ENCODE measurements at places on chromosomes 5 and 9.

DNA sequence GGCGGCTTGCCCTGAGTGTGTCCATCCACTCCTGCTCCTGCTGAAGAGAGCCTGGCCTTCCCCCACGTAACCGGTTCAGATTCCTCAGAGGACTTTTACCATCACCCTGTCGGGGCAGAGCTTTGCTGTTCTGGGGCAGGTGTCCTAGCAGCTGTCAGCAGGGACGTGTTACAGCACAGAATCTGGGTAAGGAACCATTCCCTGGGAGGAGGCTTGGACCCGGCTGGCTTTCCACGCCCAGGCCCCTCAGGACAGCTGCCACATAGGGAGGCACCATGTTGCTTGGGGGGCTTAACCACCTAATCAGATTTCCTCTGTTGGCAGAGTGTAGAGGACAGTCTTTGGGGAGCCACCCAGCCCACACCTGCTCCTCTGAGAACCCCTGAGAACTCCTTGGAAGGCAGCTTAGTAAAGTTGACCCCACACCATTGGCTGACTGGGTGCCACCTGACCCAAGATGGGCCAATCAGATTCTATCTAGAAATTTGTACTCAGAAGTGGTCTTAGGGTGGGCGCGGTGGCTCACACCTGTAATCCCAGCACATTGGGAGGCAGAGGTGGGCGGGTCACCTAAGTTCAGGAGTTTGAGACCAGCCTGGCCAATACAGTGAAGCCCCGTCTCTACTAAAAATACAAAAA lies 23.3 kb upstream of the EEIG1 start:
- H3K27ac ChIP-seq: no peak overlapping the region
- H3K4me3 ChIP-seq: no peak overlapping the region
- DNase-seq: no peak
- peaks cover 18% of the 10 kb centered on the region for H3K4me1 ChIP-seq

DNA sequence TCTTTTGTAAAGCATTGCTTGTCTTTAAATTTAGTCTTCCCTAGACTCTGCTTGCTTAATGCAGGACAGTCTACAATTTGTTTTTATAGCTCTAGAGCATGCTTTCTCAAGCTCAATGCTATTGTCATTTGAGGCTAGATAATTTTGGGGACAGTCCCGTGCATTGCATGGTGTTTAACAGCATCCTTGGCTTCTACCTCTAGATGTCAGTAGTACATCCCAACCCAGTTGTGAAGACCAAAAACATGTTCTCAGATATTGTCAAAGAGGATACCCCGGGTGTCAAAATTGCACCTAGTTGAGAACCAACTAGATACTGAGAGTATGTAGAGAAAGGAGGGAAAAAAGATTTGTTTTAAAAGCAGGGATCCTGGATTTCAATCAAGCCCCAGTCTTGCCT lies 277.5 kb downstream of the CEMIP2 start:
- no peak overlapping the region for H3K4me3 ChIP-seq
- H3K36me3 ChIP-seq: no peaks in the 10 kb centered on the region
- no peaks in the 10 kb centered on the region for H3K27me3 ChIP-seq
- H3K4me1 ChIP-seq: no peaks in the 10 kb centered on the region
- DNase-seq: no peak

- H3K27ac ChIP-seq: no peak overlapping the region
- H3K27me3 ChIP-seq: no peaks in the 10 kb centered on the region
Measured at GRCh38 chr9:3845549-3845948, 319.7 kb upstream of the RFX3 start.

GRCh38 chr5:127886-128285 lies 35.9 kb downstream of the PLEKHG4B start:
- no peak overlapping the region for H3K27ac ChIP-seq
- H3K27me3 ChIP-seq: no peaks in the 10 kb centered on the region
- H3K4me1 ChIP-seq: peaks cover 3% of the 10 kb centered on the region
- DNase-seq: no peak
- no peak overlapping the region for H3K4me3 ChIP-seq
- peaks cover 10% of the 10 kb centered on the region for H3K36me3 ChIP-seq

- no peak overlapping the region for H3K27ac ChIP-seq
- H3K4me3 ChIP-seq: no peak overlapping the region
- DNase-seq: no peak
- peaks cover 8% of the 10 kb centered on the region for H3K36me3 ChIP-seq
- H3K4me1 ChIP-seq: no peaks in the 10 kb centered on the region
Measured at GRCh38 chr5:177194268-177194667, 60.7 kb downstream of the NSD1 start.

DNA sequence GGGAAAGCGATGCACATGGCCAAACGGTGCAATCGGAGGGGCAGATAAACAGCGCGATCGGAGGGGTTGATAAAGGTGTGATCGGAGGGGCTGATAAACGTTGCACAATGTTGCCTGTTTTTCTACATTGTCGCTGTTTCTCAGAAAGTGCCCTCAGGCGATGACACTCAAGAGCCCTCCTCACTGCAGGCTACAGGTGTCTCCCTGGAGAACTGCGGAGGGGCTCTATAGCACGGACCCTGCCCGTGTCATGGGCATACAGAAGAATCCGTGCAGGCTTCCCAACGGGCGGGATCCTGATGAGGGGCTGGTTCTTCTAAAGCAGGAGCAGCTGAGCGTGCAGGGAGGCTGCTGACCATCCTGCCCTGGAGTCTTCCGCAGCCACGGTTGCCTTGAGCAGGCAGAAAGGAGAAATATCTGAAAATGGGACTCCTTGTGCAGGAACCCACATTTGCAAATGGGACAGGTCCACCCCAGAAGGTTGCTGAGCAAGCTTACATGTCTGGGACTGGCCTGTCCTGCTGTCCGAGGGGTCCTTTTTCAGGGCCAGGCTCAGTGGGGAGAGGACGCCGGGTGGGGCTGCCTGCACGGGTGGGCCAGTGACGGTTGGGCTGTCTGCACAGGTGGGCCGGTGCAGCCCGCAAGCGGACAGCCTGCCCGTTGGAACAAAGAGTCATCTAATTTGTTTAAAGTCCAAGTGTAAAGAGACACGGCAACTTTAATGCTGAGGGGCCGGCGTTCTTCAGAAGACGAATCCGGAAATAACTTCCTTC lies 25.1 kb upstream of the LPCAT1 start:
- no peaks in the 10 kb centered on the region for H3K36me3 ChIP-seq
- no peak for DNase-seq
- H3K27ac ChIP-seq: no peak overlapping the region
- no peaks in the 10 kb centered on the region for H3K27me3 ChIP-seq
- no peak overlapping the region for H3K4me3 ChIP-seq
- peaks cover 15% of the 10 kb centered on the region for H3K4me1 ChIP-seq

DNA sequence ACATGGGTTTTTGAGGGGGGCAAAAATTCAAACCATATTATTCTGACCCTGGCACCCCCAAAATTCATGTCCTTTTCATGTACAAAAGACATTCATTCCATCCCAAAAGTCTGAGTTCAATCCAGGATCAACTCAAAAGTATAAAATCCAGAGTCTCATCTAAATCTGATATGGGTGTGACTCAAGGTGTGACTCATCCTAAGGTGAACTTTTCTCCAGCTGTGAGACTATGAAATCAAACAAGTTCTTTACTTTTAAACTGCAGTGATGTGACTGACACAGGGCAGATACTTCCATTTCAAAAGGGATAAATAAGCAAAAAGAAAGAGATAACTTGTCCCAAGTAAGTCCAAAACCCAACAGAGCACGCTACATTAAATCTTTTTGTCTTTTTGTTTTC lies 20.6 kb upstream of the CYLC2 start:
- no peaks in the 10 kb centered on the region for H3K4me1 ChIP-seq
- H3K27me3 ChIP-seq: no peaks in the 10 kb centered on the region
- DNase-seq: no peak
- no peaks in the 10 kb centered on the region for H3K36me3 ChIP-seq
- H3K27ac ChIP-seq: no peak overlapping the region

DNA sequence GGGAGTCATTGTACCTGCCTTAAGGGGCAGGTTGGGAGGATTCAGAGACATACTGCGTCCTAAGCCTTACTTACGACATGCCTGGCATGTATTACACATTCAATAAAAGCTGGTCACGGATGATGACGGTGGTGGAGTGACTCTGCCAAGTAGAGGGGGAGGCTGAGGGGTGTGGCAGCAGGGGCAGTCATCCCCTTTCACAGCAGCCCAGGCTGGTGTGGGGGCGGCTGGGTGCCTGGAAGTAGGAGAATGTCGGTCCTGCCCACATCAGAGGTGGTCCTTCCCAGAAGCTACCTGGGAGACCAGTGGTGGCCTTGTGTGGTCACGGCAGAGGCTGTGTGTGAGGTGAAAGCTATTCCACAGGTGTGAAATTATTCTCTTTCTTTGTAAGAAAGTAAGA lies 8.9 kb downstream of the ZBTB34 start:
- no peak for DNase-seq
- H3K4me1 ChIP-seq: peaks cover 1% of the 10 kb centered on the region
- H3K27ac ChIP-seq: no peak overlapping the region

- H3K27me3 ChIP-seq: no peaks in the 10 kb centered on the region
- H3K4me3 ChIP-seq: no peak overlapping the region
Measured at GRCh38 chr5:54440456-54440893, 15.0 kb upstream of the HSPB3 start.

GRCh38 chr5:167767795-167768194 lies 523.6 kb upstream of the WWC1 start:
- peaks cover 2% of the 10 kb centered on the region for H3K4me1 ChIP-seq
- DNase-seq: no peak
- H3K27ac ChIP-seq: no peak overlapping the region
- H3K27me3 ChIP-seq: no peaks in the 10 kb centered on the region

DNA sequence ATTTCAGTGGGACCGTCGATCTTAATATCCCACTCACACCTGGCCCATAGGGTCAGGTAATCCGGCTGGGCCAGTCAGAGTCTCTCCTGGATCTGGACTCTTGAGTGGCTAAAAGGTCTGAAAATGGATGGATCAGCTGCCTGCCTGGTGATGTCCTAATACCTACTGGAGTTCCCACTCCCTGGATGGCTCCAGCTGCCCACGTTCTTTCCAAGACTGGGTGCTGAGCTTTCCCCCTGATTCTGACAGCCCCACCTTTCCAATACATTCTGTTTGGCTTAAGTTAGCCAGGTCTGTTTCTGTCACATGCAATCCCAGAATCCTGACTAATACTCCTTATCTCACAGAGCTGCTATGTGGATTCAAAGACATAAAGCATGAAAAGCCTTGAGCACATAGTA lies 10.2 kb downstream of the SH3PXD2B start:
- peaks cover 3% of the 10 kb centered on the region for H3K4me1 ChIP-seq
- H3K36me3 ChIP-seq: peaks cover 51% of the 10 kb centered on the region
- no peak for DNase-seq
- H3K27me3 ChIP-seq: no peaks in the 10 kb centered on the region
- no peak overlapping the region for H3K27ac ChIP-seq
- H3K4me3 ChIP-seq: no peak overlapping the region

DNA sequence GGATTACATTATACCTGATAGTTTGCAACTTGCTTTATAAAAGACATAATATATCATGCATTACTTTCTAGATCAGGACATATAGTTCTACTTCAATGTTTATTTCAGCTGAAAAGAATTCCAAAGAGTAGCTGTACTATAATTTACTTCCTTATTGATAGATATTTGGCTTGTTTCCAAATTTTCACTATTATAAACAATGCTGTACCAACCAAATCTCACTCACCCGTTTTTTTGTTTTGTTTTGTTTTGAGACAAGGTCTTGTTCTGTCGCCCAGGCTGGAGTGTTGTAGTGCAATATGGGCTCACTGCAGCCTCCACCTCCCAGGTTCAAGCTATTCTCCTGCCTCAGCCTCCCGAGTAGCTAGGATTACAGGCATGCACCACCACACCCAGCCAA lies 132.7 kb downstream of the GNAQ start:
- H3K4me1 ChIP-seq: no peaks in the 10 kb centered on the region
- H3K27ac ChIP-seq: no peak overlapping the region
- H3K27me3 ChIP-seq: no peaks in the 10 kb centered on the region
- DNase-seq: no peak

GRCh38 chr9:69671311-69671878 lies 776 bp downstream of the APBA1 start:
- peak overlapping the region; percentile 63 for H3K4me3 ChIP-seq
- H3K36me3 ChIP-seq: no peaks in the 10 kb centered on the region
- peaks cover 4% of the 10 kb centered on the region for H3K4me1 ChIP-seq
- peaks cover 33% of the 10 kb centered on the region for H3K27me3 ChIP-seq

DNA sequence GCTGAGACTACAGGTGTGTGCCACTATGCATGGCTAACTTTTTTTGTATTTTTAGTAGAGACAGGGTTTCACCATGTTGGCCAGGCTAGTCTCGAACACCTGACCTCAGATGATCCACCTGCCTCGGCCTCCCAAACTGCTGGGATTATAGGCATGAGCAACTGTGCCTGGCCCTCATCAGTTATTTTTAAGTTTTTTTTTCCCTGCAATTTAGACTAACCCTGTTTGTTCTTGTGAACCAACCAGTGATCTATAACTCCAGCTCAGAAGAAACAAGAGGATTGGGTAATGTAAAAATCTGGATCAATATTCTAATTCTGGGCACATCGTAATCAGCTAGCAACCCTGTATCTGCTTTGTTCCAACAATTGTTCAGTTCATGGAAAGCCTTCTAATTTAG lies 155.7 kb downstream of the NXNL2 start:
- no peak overlapping the region for H3K27ac ChIP-seq
- no peak for DNase-seq
- no peaks in the 10 kb centered on the region for H3K36me3 ChIP-seq
- H3K4me1 ChIP-seq: no peaks in the 10 kb centered on the region
- no peaks in the 10 kb centered on the region for H3K27me3 ChIP-seq
- no peak overlapping the region for H3K4me3 ChIP-seq

DNA sequence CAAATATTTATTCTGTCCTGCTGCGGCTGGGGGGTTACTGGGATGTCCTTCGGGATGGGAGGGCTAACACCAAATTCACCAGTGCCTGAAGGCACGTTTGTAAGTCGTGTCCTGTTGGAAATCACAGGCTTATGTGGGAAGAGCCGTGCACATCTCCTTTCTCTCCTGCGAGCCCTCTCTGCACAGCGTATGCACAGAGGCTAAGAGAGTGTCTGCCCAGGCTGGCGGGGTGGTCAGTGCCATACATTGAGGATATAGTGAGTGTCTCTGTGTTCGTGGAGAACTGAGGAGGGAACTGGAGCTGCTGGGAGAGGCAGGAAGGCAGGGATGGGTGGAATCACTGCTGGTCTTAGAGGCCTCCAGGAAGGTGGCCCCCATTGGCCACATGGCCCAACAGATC lies 110.1 kb downstream of the WNK2 start:
- H3K4me1 ChIP-seq: peaks cover 4% of the 10 kb centered on the region
- H3K36me3 ChIP-seq: peaks cover 5% of the 10 kb centered on the region
- DNase-seq: no peak
- H3K27ac ChIP-seq: no peak overlapping the region
- no peaks in the 10 kb centered on the region for H3K27me3 ChIP-seq

DNA sequence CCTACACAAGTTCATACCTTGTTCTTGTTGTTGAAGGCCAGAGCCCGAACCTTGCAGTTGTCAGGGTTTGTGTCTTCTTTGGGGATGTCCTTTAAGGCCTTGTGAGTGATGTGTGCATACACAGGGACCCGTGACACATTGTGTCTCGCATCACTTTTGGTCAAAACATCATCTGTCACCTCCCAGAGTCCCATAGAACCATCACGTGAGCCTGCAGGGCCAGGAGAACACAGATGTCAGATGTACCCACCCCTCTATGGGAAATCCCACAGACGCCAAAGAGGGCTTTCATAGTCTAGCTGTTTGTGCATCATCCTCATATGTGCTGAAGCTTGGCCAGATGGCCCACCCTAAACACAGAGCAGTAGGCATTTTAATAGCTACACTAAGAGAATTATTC lies 28.2 kb downstream of the DCAF12 start:
- no peak for DNase-seq
- H3K27ac ChIP-seq: no peak overlapping the region
- no peak overlapping the region for H3K4me3 ChIP-seq
- H3K27me3 ChIP-seq: no peaks in the 10 kb centered on the region
- H3K36me3 ChIP-seq: peaks cover 89% of the 10 kb centered on the region
